ENCODE measurements at places on chromosomes 2 and 18.

DNA sequence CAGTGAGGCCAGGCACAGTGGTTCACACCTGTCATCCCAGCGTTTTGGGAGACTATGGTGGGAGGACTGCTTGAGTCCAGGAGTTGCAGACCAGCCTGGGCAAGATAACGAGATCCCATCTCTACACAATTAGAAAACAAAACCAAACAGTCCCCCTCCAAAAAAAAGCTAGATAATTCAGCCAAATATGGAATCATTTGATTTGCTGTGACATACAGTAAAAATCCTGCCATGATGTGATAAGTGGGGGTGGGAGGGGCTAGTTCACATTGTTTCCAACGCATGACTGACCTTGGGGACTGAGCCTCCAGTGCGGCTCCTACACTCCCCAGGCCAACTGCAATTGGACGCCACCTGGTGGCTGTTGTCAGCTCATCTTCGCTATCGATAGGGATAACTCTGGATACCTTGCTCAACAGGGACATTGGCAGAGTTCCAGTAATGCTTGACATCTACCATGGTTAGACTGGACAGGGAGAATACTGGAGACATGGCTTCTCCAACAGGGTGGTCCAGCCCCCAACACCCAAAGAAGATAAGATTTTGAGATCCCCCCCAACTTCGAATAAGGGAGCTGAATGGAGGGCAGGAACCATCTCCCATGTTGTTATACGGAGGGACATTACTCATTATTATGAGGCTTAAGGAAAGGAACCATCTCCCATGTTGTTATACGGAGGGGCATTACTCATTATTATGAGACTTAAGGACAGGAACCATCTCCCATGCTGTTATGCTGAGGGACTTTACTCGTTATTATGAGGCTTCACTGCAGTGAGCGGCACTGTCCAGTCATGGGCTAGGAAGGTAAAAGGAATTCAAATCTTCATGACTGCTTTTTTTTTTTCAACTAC is 135.9 kb downstream of the TGIF1 start:
- peak; percentile 97 for DNase-seq

DNA sequence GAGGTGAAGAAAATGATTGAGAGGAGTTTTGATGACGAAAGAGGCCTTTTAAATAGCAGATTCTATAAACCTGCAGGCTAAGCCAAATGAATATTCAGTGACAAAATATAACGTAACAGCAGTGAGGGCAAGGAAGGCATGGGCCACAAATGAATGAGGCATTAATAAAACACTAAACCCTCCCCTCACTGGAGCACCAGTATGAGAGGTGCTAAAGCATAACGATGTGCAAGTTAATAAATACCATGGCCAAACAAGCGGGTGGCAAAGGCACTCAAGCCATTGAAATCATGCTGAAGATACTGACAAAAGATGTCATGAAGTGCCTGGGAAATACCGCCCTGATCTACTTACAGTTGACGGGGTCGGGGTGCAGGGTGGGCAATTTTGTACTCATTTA is 30.2 kb upstream of the LONRF2 start:
- no peak for DNase-seq

GRCh38 chr18:77701977-77702376 is 452.3 kb downstream of the GALR1 start:
- no peak for DNase-seq

DNA sequence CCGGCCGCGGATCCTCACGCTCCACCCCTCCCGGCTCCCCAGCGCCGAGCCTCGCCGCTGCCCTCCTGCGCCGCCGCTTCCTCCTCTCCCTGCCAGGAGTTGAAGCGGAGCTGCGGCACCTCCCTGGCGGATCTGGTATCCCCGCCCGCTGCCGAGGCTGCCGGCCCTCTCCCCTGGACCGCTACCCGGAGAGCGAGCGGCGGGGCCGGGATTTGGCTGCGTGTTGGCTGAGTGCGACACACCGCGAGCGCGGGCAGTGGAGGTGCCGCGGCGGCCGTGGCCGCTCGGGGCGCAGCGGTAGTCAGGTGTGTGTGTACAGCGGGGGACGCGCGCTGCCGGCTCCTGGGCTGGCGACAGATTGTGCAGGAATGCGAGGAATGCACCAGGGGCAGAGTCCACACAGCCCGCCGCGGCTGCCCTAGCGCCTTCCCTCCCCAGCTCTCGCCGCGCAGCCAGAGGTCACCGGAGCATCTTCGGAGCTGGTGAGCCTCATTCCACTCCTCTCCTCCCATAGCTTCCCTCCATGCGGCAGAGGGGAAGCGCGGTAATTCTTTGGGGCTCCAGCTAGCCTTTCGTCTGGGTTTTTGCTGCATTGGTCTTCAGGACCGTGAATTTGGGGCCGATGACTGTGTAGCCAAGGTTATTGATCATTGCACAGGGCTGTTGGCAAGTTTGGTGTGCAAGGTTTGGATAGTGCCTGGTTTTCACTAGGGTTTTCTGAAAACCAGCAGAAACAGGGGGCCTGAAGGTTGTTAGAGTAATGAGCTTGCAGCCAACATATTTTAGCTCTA is 1.3 kb downstream of the PKP4 start:
- peak; percentile 69 for DNase-seq

- DNase-seq: peak; percentile 71
These were observed 10.9 kb downstream of the TRIP12 start for GRCh38 chr2:229910832-229911412.

GRCh38 chr2:190980630-190981209 is 33.3 kb downstream of the STAT1 start:
- no peak for DNase-seq

DNA sequence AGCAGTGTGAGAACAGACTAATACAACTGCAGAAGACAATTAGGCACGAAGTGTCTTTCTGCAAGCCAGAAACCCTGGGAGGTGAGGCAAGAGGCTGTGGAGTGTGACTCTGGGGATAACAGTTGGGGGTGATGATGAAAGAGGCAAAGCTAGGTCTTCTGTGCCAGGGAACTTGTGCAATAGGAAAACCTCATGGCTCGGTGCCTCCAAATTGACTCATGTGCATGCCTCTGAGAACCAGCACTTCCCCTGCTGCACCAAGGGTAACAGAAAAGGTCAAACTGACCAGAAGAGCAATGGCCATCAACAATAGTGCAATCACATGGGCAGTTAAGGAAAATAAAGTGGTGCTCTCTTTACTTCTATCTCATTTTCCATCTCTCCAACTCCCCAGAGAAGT is 136.4 kb downstream of the SCG2 start:
- peak; percentile 84 for DNase-seq

DNA sequence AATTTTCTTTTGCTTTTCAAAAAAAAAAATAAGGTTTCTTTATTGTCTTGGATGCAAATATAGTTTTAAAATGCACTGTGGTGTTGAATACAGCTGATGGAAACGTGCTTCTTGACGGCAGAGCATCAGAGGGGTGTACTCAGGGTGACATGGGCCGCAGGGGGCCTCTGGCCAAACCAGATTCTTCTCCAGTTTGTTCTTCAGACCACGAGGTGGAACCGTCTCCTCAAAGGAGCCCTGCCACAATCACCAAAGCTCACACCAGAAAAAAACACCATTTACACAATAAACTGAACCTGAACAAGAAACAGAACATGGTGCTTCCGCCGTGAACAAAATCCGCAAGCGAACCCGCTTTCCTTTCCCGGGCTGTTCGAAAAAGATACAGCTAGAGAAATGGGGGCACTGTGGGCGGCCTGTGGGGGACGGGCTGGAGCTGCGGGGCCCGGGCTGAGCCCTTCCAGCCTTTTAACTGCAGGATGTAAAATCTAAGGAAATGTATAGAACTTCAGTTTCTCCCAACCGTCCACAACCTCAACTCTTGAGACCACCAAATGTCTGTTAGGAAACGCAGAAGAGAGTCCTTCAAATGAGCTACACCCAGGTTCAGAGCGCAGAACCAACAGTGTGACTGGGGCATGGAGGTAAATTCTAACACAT is 34.5 kb downstream of the PSMG2 start:
- no peak for DNase-seq

DNA sequence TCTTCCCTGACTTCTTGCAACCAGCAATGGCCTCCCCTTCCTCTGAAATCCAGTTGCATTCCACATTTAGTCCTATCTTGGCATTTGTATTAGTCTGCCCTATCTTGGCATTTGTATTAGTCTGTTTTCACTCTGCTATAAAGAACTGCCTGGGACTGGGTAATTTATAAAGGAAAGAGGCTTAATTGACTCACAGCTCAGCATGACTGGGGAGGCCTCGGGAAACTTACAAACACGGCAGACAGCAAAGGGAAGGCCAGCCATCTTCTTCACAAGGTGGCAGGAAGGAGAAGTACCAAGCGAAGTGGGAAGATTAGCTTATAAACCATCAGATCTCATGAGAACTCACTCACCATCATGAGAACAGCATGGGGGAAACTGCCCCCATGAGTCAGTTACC is 234.5 kb upstream of the COPS8 start:
- DNase-seq: no peak

GRCh38 chr18:13035249-13035914 is 44.2 kb downstream of the CEP192 start:
- no peak for DNase-seq

GRCh38 chr18:1499265-1499664 is 594.6 kb downstream of the ADCYAP1 start:
- peak; percentile 62 for DNase-seq

DNA sequence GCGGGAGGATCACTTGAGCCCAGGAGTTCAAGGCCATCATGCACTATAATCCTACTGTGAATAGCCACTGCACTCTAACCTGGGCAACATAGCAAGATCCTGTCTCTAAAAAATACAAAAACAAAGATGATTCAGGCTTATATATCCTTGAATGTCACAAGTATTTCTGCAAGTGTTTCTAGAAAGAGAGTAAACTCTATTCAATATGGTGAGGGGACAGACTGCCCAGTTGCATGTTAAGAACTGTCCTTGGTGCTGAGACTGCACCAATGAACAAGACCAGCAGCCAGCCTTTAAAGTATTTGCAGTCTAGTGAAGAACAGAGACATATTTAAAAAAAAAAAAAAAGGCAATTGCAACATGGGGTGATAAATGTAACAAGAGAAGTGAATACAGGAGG is 16.4 kb downstream of the MAP3K19 start:
- peak; percentile 70 for DNase-seq

DNA sequence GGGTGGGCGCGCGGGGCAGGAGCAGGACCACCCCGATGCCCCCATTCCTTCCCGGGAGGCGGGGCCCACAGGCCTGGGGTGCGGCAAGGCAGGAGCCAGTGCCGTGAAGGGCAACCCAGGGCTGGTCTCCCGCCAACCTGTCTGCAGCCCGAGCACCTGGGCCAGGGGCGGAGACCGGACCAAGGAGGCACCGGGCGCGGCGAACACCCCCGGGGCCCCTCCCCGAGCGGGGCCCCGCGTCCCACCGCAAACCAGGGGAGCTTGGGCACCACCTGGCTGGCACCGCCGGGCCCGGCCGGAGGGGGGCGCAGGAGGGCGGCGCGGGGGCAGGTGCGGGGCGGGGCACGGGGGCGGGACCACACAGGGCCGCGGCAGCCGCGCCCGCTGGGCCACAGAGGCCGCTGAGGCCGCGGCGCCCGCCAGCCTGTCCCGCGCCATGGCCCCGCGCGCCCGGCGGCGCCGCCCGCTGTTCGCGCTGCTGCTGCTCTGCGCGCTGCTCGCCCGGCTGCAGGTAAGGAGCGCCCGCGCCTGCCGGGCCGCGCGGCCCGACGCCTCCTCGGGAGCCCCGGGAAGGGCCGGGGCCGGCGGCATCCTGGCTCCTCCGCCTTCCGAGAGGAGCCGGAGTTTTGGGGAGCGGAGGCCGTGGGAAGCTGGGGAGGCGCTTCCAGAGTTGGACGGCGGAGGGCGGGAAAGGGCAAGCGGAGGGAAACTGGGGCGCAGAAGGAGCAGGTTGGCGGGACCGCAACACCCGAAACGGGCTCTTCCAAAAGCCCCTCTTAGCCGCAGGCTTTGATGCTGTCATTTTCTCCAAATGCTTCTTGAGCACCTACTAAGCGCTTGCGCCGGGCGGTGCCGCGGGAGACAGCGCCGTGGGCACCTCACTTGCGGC is at the start of gene TNFRSF11A:
TSS of gene TNFRSF11A (plus strand) at position 394 of the 889 bp plus-strand sequence. CDS start at position 437, 43 bp downstream.
- DNase-seq: peak; percentile 61

DNA sequence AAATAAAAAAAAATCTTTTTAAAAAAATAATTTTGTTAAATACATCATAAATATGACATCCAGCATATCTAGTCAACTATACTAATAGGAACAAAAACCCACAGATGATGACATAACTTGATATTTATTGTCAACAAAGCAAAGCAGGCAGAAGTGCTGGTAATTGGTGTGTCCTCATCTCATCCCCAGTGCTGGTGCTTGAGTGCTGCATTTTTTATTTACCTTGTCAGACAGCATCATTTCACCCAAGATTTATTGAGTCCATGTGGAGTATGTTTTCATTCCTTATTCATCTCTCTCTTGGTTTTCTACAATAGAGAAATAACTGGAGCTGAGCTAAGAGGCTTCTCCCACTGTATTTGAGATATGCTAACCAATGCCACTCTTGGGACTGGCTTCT is 191.6 kb upstream of the SLC14A2 start:
- no peak for DNase-seq

DNA sequence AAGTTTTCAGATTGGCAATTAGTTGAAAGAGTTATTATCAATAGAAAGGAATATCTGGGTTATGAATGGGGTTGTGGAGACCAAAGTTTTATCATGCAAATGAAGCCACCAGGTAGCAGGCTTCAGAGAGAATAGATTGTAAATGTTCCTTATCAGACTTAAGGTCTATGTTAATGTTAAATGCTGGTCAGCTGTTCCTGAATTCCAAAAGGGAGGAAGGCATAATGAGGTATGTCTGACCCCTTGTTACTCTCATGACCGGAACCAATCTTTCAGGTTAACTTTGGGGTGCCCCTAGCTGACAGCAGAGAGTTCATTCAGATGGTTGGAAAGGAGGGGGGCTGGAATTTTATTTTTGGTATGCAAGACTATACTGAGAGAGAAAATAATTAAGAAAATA is 47.9 kb downstream of the RIT2 start:
- DNase-seq: no peak

DNA sequence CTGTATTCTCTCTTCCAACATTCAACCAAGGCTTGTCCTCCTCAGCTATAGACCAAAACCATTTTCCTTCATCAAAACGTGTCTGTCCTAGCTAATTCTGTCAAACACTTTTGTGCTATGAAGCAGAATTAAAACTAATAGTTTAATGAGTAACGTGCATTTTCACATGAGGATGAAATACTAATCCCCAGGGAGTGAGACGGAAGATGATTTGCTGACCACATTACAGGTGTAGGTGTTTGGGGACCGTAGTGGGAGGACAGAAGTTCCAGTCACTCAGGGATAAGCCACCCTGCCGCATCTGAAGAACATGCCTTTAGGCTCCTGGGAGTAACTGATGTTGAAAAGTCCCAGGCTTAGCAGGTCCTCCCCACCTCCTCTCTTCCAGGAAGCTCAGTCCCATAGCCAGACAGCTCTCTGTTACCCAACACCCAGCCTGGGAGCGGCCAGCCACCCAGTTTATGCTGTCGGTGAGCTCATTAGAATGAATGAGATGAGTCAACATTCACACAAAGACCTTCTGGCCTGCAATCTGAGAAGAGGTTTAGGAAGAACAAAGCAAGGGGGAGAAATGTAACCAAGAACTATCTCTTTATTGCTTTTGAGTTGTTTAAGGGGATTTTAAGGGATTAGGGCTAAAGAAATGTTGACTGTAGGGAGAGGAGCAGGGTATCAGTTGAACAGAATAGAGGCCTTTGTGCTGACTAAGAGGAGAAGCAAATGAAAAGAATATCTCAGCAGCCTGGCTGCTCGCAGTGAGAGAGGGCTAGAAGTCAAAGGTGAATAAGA is 122.5 kb downstream of the FOXI3 start:
- no peak for DNase-seq

- no peak for DNase-seq
These were observed 120.0 kb downstream of the AQP4 start for GRCh38 chr18:26745288-26746181.

Data from hematopoietic multipotent progenitor cell treated with erythropoietin and hydrocortisone succinate and interleukin-3 and kit ligand, for 6 days (in vitro differentiated cells).